ENCODE measurements at places on chromosomes 4 and X. TPM values are rescaled to one million over a fixed set of nuclear protein-coding genes. Genes with fewer than 3 reads are reported as not detected.

DNA sequence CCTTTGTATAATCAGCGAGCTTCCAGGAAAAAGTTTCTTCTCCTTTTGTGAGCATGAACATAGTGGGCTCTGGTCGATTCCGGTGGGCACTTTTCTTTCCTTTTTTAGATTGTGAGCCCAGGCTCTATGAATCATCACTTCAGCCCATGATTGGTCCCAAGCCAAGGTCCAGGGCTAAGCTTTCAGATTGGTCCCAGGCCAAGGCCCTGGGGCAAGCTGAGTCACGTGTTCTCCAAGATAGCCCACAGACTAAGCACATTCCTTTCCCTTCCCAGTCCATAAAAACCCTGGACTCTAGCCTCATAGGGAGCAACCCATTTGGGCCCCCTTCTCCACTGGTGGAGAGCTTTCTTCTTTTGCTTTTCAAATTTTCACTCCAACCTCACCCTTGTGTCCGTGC, 430.5 kb downstream of the NAP1L3 start:
- no peak for DNase-seq

GRCh38 chr4:8269535-8270417, at the start of gene HTRA3:
Gene HTRA3, plus strand, starts transcription at chr4:8269754. Its CDS starts 215 bp downstream, at chr4:8269969.
- DNase-seq: peak; percentile 66

TACR3 gene
- polyA plus RNA-seq: 0.06 TPM

GRCh38 chr4:8586671-8587468, 5.7 kb upstream of the CPZ start:
- DNase-seq: no peak

DNA sequence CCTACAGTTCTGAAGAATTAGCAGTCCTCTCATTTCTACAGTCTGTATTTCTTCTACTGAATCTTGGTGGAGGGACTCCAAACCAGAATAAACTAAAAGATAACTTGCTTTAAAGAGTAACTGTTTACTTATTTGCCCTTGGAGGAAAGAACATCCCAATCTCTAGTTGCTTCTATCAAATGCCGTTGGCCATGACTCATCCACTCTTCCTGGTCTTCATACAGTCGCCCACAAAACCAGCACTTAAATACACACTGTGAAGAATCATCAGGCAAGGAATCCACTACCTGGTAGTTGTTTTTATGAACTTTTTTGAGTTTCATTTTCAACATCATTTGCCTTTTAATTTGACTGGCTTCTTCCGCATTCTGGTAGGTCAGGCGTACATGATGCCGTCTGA, 14.2 kb downstream of the ZNF518B start:
- no peak for DNase-seq

All from psoas muscle (tissue), 8 donors.